ENCODE measurements at places on chromosomes 4 and X.

GRCh38 chrX:153416781-153417450 is 5.6 kb downstream of the ZFP92 start:
- no peak for DNase-seq

- DNase-seq = no peak
Measured at GRCh38 chr4:111631215-111631999, 513.8 kb upstream of the FAM241A start.

DNA sequence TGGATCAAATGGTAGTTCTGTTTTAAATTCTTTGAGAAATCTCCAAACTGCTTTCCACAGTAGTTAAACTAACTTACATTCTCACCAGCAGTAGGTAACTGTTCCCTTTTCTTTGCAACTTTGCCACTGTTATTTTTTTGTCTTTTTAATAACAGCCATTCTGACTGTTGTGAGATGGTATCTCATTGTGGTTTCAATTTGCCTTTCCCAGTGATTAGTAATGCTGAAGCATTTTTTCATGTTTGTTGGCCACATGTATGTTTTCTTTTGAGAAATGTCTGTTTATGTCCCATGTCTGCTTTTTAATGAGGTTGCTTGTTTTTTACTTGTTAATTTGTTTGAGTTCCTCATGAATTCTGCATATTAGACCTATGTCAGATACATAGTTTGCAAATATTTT is 198.8 kb downstream of the RAB28 start:
- no peak for DNase-seq

GRCh38 chrX:5650904-5651303 is 577.8 kb downstream of the NLGN4X start:
- DNase-seq = no peak

GRCh38 chr4:94457692-94458106 is 6.0 kb downstream of the PDLIM5 start:
- DNase-seq = no peak

GRCh38 chr4:181698221-181698620 is 545.0 kb upstream of the TENM3 start:
- DNase-seq = no peak

DNA sequence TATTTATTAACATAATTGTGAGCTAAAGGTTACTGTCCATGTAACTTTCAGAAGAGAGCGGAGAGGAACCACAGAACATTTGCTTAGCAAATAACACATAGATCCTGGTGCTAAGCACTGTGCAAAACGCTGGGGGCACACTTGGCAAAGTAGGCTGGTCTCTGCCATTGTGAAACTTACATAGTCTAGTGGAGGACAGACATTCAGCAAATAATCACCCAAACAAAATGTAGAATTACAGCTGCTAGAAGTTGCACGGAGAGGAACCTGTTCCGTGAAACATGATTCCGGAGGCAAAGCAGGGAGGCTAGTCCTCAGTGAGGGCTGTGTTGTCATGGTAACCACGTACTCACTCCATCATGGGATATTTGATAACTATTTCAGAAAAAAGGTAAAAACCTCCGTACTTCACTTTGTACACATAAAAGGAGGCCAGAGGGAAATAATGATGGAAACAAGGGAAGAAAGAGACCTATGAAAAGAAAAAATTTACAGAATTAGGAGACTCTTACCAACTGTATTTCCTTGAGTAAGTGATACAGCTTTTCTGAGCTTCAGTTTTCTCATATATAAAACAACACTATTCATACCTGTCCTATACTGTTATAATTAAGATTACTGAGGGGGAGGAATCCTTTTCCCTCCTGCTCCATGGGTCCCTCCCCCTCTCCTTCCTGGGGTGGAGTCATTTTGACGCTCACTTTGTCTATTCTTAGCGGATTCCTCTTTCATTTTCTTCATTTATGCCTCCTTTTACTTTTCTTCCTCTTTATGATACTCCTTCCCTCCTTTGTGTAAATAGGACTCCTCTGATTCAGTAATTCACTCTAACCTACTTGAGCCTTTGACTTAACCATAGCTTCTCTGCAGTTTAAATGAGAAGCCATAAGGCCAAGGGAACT is 825 bp upstream of the RASGEF1B start:
- DNase-seq = no peak
